ENCODE measurements at places on chromosomes 16 and 17.
A peak's percentile ranks its signal among the peaks of the same experiment; 100 is the strongest.

DNA sequence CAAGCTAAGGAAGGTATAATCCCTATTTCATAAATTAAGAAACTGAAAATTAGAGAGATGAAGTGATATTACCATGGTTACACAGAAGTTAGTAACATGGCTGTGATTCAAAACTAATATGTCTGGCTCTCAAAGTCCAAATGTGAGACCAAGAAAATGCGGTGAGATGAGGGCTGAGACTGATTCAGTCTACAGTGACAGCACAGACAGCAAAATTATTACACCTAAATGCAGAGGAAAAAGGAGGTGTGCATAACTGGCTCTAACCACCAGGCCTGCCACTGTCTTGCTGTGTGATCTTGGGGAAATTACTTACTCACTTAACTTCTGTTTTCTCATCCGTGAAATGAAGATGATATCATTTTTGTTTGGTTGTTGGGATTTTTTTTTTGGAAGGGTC is 270.0 kb upstream of the SOX9 start:
- no peak for DNase-seq

DNA sequence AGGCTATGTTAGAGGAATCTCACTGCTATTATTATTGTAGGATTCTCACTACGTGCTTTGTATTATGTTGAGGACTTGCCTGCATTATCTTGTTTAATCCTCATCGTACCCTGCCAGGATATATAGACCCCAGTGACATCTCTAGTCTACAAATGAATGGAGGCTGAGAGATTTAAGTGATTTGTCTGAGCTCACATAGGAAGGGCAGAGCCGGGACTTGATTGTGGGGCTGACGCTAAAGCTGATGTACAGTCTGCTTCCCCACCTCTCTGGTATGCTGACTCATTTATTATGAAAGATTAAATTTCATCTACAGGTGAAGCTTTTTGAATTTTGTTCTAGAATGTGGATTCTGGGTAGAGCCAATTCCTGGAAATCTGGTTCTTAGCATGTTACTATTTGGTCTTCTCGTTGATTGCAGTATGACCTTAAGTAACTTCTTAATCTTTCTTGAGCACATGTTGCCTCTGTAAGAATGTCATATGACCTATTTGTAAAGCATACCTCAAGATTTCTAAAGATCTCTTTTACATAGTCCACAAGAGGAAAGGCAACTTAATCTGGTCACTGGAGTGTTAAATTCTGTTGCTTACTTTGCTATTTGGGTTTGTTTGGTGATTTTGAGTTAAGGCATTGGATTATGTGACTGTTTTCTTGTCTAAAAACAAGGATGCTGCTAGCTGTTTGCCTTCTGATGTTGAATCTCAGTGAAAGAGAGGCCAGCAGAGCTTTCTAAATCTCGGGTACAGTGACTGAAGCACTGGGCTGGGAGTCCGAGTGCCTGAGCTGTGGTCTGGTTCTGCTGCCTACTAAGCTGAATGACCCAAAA is 12.4 kb downstream of the METTL9 start:
- no peak for DNase-seq

DNA sequence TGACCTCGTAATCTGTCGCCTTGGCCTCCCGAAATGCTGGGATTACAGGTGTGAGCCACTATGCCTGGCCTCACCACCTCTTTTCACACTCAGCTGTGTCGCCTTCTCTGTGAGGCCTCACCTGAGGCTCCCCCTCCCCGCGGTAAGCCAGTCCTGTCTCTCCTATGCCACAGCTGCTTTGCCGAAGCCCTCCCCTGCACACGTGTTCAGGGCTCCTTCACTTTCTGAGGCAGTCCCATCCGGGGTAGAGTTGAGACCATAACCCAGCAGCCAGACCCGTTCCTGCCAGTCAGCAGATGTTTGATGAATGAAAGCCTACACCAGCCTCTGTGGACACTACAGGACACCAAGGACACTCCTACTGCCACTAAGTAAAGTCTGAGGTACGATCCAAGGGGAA is 10.6 kb downstream of the USP7 start:
- no peak for DNase-seq

- peak; percentile 16 for DNase-seq
Observed at GRCh38 chr17:59746849-59747445, 39.5 kb downstream of the VMP1 start.

DNA sequence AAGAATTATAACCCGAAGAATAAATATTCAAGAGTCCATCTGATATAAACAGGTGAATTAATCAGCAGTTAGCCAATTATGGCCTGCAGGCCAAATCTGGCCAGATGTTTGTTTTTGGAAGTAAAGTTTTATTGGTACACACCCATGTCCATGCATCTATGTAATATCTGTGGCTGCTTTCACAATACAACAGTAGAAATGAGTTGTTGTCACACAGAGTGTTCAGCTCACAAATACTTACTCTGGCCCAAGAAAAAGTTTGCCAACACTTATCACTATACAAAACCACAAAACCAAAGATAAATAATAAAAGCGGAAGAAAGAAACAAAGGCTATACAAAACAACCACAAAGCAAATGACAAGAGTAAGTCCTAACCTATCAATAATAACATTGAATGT is 109.4 kb downstream of the CDYL2 start:
- no peak for DNase-seq

DNA sequence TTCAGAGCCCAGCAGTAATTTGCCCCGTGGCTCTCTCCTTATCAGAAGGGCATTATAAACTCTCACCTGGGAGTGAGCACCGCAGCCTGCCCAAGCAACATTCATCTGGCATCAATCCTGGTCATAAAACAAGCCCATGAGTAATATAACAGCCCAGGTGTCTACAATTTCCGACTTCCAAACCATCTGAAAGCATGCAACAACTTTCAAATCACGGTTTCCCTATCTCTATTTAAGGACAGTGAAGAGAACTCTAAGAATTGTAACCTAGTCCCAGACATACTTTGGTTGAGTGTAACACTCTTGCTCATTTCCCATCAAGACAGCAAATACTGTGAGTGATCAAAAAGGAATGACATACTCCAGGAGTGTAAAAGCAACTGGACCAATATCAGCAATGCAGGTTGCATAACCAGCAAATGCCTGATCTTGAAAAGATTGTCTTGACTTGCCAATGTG is 487.4 kb upstream of the SOX9 start:
- no peak for DNase-seq

- DNase-seq = no peak
Observed at GRCh38 chr17:65529761-65530522, 31.5 kb downstream of the AXIN2 start.

GRCh38 chr16:4093495-4094126 is 22.6 kb downstream of the ADCY9 start:
- no peak for DNase-seq

- no peak for DNase-seq
Observed at GRCh38 chr16:11431915-11432465, 86.7 kb downstream of the RMI2 start.

- DNase-seq = no peak
Observed at GRCh38 chr17:30514895-30515596, 37.8 kb downstream of the GOSR1 start.

- no peak for DNase-seq
Observed at GRCh38 chr17:4536259-4536741, 18.9 kb downstream of the MYBBP1A start.

DNA sequence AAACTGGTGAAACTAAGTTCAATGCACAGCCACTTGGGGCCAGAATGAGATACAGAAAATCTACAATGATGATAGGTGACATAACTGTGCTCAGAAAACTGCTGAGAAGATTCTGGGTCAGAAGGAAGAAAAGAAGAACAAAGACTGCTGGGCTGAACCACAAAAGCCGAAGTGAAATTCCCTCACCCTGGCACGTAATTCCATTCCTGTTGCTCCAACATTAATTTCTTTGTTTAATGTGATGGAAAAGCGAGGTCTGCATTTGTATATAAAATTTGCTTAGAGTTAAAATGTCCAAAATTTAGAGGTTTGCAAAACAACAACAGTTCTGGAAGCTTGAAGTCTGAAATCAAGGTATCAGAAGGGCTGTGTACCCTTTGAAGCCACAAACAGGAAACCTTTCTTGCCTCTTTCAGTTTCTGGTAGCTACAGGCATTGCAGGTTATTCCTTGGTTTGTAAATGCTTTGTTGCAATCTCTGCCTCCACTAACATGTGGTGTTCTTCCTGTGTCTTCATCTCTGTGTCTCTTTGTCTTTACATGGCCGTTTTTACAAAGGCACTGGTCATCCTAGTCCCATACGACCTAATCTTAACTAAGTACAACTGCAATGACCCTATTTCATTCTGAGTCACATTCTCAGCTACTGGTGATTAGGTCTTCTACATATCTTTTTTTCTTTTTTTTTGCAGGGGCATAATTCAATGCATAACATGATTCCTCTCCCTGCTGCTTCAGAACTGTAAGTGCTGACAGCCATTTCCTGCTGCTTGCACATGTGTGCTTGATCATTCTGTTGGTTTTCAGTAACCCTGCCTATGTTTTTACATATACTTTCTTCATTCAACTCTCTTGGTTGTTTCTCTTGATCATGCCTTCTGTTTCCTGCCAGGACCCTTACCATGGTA is 603.0 kb upstream of the CDH8 start:
- no peak for DNase-seq

- DNase-seq = no peak
Observed at GRCh38 chr17:61815863-61816503, 47.3 kb downstream of the BRIP1 start.

- DNase-seq = no peak
Observed at GRCh38 chr17:8793649-8794048, 5.5 kb downstream of the MFSD6L start.

Data from HuH-7 (cell line).